ENCODE measurements at places on chromosomes 6 and 20.

DNA sequence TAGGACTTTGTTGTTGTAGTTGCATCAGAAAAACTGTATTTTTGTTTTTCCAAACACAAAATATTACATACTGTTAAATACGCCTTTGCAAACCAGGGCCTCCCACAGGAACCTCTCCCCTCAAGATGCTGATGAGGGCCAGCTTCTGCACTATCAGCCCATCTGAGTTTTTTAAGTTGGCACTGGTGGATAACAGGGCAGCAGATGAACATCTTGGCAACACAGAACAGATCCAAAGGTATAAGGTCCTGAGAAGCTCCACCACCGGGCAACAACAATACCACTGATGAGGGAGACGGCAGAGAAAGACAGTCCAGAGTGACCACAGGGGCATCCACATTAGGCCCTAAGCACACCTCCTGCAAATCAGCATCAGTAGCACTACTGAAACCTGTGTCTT lies 177.7 kb downstream of the DLL1 start:
- DNase-seq = no peak

- no peak for DNase-seq
Observed at GRCh38 chr6:9140951-9141460, 705.7 kb upstream of the SLC35B3 start.

DNA sequence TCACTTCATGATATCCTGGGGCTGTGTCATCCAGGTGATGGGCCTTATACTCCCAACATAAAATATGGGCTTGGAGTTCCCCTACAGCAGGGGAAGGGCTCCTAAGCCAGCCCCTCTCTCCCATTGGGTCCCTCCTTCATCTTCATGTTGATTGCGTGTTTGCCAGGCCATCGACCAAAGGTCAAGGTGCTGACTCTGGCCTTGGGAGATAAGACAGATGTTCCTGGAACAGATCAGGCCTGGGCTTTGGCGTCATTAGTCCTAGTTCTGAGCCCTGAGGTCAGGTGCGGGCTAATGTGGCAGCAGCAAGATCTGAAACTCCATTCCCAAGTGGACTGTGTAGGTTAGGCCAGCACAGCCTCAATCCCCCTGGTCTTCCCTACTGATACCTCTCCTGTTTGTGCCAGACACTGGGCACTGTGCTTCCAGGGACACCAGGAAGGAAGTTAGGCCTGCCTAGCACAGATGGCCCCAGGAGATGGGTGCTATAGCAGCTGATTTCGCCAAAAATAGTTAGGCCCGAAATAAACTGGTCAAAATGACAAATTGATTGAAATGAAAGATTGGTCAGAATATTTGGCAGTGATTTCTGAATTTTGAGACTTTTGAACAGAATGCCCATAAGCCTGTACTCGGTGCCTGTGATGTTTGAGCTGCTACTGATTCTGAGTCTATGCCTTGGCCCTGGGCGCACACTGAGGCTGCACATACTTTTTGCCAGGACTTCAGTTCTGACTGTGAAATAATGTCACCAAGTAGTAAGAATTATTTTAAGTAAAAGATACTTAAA lies 28.8 kb downstream of the EPB41L1 start:
- no peak for DNase-seq

GRCh38 chr6:113825781-113826180 lies 31.4 kb upstream of the MARCKS start:
- no peak for DNase-seq

All from CD4-positive, alpha-beta T cell (primary cell).